Activated T-cell treated with anti-CD3 and anti-CD28 coated beads for 48 hours (primary cell): ENCODE measurements at places on chromosomes 1 and 21.

DNA sequence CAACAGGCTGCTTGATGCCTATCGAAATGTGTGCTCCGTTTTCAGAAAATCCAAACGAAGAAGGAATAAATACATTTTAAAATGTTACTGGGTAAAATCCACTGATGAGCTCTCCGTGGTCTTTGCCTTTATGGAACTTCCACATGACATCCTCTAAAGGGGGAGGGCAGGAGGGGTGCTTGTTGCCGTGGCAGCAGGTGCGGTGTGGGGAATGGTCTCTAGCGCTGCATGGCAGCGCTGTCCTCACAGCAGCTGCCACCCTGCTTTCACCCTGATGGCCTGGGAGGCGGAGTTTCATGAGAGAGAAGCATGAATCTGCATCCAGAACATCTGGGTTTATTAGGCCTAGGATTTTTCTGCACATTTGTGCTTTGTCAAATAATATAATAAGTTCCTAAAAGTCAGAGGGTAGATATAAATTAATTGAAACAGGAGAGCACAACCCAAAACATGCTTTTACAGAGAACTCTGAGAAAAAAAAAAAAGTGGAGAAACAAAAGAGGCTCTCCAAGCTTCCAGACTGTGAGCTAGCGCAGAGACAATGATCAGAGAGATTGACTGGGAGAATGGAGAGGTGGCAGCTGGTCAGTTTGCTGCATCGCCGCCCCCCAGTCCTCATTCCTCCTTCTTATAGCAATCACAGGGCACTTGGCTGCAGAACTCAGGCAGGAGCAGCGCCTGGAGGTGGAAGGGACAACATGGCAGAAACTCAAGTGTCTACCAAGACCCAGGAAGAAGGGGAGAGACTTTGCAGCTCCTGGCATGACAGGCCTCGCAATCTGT is 228.6 kb downstream of the DSCAM start:
- DNase-seq, result no peak

- no peak for DNase-seq
Measured at GRCh38 chr1:112689842-112690237, 15.4 kb downstream of the MOV10 start.

DNA sequence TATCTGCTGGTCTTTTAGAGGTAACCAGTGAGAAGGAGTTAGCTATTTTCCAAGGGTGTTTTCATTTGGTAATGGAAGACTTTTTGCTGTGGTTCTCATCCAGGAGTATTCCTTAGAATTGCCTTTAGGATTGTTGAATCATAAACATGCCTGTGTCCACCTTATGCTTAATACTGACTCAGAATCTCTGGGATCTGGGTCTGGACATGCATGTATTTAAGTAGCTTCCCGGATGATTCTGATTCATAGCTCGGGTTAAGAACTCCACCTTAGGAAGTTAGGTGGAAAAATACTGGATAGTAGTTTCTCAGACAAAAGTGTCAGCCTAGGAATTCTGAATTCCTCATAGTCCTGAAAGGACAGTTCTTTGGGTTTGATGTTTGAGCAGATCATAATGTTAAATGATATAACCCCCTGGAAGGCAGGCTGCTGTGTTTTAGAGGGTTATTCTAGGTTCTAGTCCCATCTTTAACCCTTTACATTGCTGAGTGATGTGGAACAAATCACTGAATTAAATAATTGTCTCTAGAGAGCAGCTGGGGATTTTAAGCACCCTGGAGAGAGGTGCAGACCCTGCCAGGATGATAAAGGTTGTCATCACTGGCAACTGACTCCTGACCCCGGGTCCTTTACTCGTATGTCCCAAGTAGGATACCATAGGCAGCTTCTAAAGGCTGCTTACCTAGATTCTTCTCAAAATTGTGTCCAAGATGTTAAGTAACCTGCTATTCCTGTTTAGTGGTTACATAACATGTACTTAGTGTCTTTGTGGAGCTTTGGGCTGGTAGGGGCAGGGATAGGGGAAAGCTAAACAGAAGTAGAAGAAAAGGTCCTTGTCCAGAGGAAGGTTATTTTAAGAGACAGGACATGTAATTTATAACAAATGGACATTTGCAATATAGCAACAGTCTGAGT is 14.5 kb upstream of the C4BPB start:
- DNase-seq, result no peak

DNA sequence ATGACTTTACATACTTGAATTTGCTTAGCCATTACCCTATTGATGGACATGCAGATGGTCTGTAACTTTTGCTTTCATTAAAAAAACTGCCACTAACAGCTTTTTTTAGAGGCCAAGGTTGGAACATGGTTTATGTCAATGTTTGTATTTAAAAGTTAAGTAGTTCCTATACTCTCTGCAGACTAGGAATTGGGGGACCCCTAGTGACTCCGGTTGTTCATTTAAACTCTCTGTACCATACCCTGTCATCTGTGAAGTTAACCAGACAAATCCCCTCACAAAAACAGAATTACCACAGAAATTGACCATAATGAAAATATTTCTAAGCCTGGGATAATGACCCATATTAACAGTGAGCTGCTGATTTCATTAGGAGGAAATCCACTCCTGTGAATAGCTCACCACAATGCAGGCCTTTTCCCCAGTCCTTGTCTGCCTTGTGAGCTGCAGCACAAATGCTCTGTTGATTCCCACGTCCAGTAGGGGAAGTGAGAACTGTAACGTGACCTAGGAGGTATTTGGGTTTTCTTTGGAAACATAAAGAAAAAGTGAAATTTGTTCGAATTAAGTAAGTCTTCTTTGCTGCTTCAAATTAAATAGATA is 30.2 kb upstream of the CD101 start:
- DNase-seq, result no peak

DNA sequence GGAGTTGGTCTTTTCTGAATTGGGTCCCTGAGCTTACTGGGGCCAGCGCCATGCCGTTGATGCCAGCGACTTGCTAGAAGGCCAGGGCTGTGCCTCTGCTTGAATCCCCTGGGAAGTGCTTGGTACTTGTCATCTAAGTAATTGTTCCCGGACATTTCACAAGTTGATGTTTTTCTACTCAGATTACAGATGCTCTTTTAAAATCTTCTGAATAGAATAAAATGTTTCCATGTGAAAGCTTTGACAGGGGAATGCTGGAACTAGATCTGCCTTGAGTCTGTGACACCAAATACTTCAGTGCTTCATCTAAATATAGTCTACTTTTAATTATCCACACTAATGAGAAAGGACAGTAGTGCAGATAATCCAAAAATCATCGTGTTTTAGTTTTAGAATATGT is 38.3 kb downstream of the PTGFRN start:
- no peak for DNase-seq

DNA sequence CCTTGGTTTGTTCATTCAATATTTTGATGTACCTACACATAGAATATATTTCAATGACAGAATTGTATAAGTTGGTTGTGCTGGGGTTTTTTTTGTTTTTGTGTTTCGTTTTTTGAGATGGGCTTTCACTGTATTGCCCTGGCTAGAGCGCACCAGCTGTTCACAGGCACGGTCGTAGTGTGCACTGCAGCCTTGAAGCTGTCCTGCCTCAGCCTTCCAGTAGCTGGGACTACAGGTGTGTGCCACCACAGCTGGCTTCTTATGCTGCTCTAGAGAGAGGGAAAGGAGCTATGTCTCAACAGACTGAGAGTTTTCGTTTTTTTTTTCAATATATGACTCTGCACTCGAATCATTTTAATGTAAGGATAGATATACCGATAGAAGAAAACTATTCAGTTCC is 102.6 kb downstream of the NTNG1 start:
- DNase-seq, result no peak

DNA sequence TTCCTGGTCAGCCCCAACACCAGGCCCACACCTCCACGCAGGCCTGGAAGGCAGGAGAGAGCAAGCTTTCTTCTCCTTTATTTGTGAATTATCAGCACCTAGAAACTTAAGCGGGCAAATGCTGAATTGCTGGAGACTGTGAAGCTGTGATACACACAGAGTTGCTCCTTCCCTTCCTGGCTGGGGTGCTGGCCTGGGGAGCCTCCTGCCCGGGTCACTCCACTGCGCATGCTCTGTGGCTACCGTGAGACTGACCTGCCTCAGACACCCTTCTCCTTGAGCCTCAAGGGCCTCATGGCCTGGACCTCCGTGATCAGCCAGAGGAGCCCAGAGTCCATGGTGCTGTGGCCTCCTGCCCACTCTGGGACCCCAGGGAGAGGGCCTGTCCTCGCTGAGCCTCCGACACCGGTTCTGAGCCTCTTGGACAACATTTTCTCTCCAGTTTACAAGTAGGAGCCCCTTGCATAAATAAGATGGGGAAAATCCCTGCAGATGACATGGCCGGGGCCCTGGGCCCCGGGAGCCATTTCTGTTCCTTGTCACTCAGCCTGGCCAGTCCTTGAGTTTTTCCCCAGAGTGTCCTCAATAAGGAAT is 18.0 kb downstream of the AGPAT3 start:
- no peak for DNase-seq

DNA sequence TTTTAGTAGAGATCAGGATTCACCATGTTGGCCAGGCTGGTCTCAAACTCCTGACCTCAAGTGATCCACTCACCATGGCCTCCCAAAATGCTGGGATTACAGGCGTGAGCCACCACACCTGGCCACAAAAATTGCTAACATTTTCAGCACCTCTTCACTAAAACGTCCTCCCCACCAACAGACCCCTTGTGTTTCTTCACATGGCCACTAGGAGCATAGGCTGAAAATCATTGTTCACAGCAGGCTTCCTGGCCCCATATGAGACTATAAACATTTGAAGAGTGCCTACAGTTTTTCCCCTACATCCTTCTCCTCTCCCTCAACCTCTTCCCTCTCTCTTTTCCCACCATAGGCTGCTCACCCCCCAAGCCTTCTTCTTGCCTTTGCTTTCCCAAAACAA is 28.0 kb upstream of the SFPQ start:
- DNase-seq, result no peak

GRCh38 chr21:45590246-45590725 is 48.0 kb upstream of the SLC19A1 start:
- DNase-seq, result peak; percentile 70

DNA sequence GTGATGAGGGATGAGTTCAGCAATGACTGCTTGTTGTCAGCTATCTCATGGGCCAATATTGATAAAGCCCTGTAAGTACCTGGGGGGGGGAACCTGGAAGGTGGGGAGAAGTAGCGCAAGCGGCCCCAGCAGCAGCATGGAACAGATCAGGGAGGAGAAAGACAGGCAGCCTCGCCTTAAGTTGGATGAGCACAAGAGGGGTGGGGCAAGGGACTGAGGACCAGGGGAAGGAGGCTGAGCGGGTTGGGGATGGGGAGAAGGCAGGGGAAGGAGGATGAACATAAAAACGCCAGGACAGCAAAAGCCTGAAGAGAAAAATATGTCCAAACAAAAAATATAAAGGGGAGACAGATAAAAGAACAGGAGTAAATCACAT is 70.6 kb downstream of the ALG14 start:
- DNase-seq, result no peak

GRCh38 chr1:59039551-59039950 is 255.7 kb upstream of the JUN start:
- DNase-seq, result no peak

DNA sequence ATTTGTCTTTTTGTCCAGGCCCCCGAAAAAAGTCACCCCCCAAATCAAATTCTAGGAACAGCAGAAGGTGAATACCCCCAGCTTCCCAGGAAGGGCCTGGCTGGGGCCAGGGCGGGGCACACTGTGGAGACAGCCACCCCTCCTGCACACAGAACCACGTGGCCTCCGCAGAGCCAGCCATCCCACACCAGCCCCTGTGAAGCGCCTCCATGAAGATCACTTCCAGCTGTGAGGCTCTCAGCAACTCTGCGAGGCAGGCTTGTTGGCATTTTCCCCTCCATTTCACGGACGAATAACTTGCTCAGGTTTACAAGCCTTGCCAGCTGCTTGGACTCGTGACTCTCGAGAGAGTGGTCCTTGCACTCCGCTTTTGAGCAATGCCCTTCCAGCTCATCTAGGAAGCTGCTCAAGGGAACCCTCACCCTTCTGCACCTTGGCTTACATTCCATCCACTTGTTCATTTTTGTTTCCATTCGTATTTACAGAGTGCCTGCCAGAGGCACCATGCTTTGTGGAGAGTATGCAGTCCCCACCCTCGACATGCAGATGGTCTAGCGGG is 48.2 kb downstream of the SYT6 start:
- no peak for DNase-seq

DNA sequence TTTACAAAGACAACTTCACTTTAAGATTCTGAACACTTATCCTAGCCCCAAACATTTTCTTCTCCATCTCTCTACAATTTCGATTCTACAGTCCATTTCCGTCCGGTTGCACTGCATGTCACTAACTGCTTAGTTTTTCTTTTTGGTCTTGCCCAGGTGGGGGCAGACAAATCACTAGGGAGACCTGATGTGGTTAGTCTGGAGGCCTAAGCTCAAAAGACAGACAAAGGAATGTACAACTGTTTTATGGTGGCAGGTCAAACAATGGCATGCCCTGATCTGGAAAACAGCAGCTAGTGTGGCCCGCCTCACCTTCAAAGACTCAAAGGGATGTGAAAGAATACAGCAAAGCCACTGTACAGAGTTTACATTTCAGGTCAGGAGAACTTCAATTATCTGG is 3.8 kb downstream of the ETV3 start:
- DNase-seq, result no peak

DNA sequence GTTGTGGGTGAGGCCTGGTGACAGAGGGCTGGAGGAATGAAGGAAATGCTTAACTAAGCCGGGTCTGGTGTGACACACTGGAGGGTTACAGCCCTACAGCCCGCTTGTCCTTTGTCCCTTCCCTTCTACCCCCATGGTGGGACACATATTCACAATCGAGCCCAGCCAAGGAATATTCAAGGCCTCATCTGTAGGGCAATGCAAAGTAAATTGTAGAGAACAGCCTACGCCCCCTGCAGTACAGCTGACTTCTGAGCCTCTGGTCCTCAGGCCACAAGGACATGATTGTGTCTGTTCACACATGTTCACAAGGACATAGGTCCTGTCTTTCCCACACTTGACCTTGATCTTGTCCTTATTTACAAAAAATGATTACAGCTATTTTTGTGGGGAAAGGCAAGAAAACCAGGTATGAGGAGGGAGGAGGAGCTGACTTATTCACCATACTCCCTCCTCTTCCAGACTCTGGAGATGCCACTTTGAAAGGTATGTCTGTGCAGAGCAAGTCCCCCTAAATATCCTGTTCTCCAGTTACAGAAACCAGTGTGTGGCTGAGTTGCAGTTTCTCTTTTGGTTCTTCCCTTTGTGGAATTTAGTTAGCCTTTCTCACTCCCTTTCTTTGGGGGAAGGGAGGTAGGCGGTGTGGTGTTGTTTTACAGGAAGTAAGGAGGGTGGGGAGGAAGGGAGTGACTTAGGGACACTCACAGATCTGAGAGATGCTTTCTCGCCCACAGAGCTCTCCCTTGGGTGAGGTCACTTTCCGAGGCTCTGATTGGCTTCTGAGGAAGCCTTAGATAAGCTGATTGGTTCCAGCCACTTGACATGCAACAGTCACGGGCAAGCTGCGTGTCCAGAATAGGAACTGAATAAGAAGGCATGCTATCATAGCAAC is 14.6 kb downstream of the POLR3GL start:
- DNase-seq, result peak; percentile 70

GRCh38 chr21:41121785-41122415 is 46.1 kb upstream of the BACE2 start:
- DNase-seq, result peak; percentile 56

GRCh38 chr21:38790961-38791360 is 14.8 kb upstream of the ETS2 start:
- no peak for DNase-seq
